Naive B cell (primary cell): ENCODE measurements at places on chromosomes 2 and 18. TPM values are rescaled to one million over a fixed set of nuclear protein-coding genes. Genes with fewer than 3 reads are reported as not detected.

GRCh38 chr2:88185480-88185879 lies 15.3 kb downstream of the THNSL2 start:
- DNase-seq = no peak
- peaks cover 16% of the 10 kb centered on the region for H3K4me1 ChIP-seq
- H3K27ac ChIP-seq = no peak overlapping the region
- no peak overlapping the region for H3K4me3 ChIP-seq
- no peaks in the 10 kb centered on the region for H3K27me3 ChIP-seq
- H3K36me3 ChIP-seq = no peaks in the 10 kb centered on the region

GRCh38 chr2:181656450-181657291 lies at the start of gene CERKL:
Gene CERKL (minus strand): TSS chr2:181657105. CDS start chr2:181657006, 99 bp downstream.
- H3K27ac ChIP-seq = no peak within 1 kb of the TSS
- peaks cover 83% of the 10 kb centered on the region for H3K27me3 ChIP-seq
- no peak for DNase-seq
- H3K36me3 ChIP-seq = no peaks in the 10 kb centered on the region
- H3K4me1 ChIP-seq = peaks cover 13% of the 10 kb centered on the region

DNA sequence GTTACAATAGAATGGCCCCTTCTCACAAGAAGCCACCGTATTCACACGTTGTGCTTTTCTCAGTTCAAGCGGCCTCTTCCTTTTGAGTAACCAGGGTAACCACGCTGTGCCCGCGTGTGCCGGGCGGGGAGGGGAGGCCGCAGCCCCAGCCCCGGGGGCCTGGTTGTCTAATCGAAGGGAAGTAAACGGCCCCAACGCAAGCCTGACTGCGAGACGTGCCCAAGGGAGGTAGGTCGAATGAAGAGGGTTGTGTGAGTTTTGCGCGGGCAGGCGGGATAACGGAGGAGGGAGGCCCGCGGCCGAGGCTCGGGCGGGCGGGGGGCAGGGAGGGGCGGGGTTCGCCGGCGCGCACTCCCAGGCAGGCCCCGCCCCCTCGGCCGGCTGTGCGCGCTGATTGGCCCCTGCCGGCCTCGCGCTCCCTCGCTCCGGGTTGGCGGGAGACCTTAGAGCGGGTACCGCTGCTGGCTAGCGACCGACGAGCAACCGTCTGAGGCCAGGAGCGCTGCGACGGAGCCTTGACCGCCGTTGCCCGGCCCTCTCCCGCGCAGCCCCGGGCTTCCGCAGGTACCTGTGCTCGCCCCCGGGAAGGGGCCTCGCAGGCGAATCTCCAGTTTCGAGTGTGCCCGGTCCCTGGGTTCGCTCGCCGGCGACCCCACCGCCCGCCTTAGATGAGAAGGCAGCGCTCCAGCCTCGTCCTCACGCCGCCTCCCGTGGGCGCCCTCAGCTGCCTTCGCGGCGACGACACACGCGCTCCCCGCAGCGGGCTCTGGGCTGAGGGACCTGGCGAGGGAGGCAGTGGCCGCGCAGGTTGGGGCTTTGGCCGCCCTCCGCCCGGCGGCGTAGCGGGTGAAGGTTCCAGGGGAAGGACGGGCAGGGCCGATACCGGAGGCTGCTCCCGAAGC lies at the start of gene SPDYA:
SPDYA (plus strand) TSS at position 451 of the 902 bp plus-strand sequence. CDS start 5,181 bp downstream, outside the sequence.
- H3K27me3 ChIP-seq = no peaks in the 10 kb centered on the region
- peaks cover 7% of the 10 kb centered on the region for H3K4me1 ChIP-seq
- H3K36me3 ChIP-seq = peaks cover 7% of the 10 kb centered on the region
- peak; percentile 70 for DNase-seq
- peak within 1 kb of the TSS; percentile 47 for H3K27ac ChIP-seq
- peak within 1 kb of the TSS; percentile 86 for H3K4me3 ChIP-seq

DNA sequence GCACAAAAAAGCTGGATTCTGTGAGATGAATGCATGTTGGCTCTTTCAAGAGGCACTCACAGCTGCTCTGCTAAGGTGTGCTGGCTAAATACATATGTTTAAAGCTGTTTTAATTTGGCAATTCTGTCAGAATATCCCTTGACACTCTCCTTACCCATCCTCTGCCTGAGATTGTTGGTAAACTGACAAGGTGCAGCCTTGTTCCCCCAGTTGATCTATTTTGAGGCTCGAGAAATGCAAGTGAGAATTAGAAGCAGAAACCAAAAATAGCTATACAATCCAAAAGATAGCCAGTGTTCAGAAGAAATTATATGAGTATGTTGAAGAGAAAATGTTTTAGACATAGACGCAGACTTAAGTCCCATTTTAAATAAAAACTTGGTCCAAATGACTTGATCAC lies 971.7 kb upstream of the GYPC start:
- no peaks in the 10 kb centered on the region for H3K36me3 ChIP-seq
- H3K4me1 ChIP-seq = no peaks in the 10 kb centered on the region
- H3K4me3 ChIP-seq = no peak overlapping the region
- no peak overlapping the region for H3K27ac ChIP-seq
- no peak for DNase-seq
- no peaks in the 10 kb centered on the region for H3K27me3 ChIP-seq

Gene LRATD1
- not detected for polyA plus RNA-seq

Gene SLC4A3
- polyA plus RNA-seq = not detected

DNA sequence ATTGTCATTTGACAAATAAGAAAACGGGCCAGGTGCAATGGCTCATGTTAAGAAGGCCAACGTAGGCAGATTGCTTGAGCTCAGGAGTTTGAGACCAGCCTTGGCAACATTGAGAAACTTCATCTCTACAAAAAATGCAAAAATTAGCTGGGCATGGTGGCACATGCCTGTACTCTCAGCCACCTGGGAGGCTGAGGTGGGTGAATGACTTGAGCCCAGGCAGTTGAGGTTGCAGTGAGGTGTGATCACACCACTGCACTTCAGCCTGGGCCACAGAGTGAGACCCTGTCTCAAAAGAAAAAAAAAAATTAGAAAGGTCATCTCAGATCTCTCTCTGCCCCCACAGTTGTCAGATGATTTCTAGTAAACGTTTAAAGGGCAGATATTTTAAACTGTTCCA lies 4.4 kb downstream of the SESTD1 start:
- H3K4me1 ChIP-seq = peaks cover 46% of the 10 kb centered on the region
- no peak overlapping the region for H3K27ac ChIP-seq
- no peaks in the 10 kb centered on the region for H3K27me3 ChIP-seq

GRCh38 chr2:96353606-96354101 lies 18.1 kb downstream of the NCAPH start:
- no peak for DNase-seq
- no peak overlapping the region for H3K4me3 ChIP-seq
- no peaks in the 10 kb centered on the region for H3K4me1 ChIP-seq
- H3K27me3 ChIP-seq = no peaks in the 10 kb centered on the region
- no peak overlapping the region for H3K27ac ChIP-seq

DNA sequence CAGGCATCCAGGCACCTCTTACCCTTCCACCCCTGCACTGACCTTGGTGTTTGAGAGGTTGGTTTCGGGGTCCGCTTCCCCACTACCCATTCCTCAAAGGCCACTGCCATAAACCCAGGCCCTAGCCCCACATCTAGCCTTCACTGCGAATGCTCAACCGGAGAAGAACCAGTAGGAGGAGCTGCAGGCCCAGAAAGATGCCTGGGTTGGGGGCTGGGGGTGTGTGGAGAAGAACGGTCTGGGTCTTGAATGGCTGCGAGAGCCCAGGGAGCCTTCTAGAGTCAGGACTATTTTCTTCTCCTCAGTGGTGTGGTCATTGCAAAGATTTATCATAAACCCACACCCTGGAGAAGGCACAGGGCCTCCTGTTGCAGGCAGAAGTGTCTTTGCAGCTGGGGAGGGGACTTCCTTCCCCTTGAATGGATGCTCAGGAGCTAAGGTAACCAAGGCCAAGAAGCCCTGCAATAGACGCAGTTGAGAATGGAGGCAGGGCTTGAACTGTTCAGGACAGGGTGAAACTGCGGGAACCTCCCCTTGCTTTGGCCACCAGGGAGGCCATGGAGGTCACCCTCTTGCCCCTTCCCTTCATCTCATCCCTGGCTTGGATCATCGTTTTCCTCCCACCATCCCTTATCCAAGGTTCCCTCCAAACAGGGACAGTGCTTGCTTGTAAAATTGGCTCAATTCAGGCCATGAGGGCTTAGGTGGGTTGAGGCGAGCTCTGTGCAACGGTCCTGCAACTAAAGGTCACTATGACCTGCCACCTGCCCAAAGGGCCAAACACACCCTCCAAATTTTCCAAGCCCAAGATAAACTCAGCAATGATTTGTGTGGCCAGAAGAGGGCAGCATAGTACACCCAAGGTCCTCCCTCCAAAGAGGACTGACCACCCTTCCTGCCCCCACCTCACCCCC lies 20.9 kb downstream of the THNSL2 start:
- no peak for DNase-seq
- H3K27ac ChIP-seq = no peak overlapping the region
- no peak overlapping the region for H3K4me3 ChIP-seq
- peaks cover 10% of the 10 kb centered on the region for H3K36me3 ChIP-seq
- H3K4me1 ChIP-seq = peaks cover 20% of the 10 kb centered on the region

DNA sequence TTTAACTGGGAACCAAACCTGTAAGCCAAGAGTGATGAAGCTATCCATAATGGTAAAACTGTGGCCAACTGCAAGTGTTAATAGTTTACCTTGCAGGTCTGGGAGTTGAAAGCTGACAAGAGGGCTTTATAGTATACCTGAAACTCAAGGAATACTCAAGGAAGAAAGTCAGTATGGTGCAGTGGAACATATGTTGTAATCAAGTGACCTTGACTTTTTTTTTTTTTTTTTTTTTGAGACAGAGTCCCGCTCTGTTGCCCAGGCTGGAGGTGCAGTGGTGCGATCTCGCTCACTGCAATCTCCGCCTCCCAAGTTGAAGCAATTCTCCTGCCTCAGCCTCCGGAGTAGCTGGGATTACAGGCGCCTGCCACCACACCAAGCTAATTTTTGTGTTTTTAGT lies 27.6 kb downstream of the VIL1 start:
- no peaks in the 10 kb centered on the region for H3K4me1 ChIP-seq
- no peak for DNase-seq
- H3K36me3 ChIP-seq = peaks cover 7% of the 10 kb centered on the region
- no peak overlapping the region for H3K4me3 ChIP-seq
- H3K27ac ChIP-seq = no peak overlapping the region

Gene CHRNG
- not detected for polyA plus RNA-seq

- DNase-seq = peak; percentile 27
- H3K4me3 ChIP-seq = peak overlapping the region; percentile 77
- no peaks in the 10 kb centered on the region for H3K27me3 ChIP-seq
- H3K4me1 ChIP-seq = peaks cover 19% of the 10 kb centered on the region
Measured at GRCh38 chr2:64819774-64820688, 166.3 kb upstream of the SERTAD2 start.

- H3K27ac ChIP-seq = no peak overlapping the region
- H3K4me3 ChIP-seq = peak overlapping the region; percentile 61
- no peaks in the 10 kb centered on the region for H3K36me3 ChIP-seq
- H3K4me1 ChIP-seq = no peaks in the 10 kb centered on the region
- DNase-seq = no peak
- peaks cover 12% of the 10 kb centered on the region for H3K27me3 ChIP-seq
Measured at GRCh38 chr2:159042115-159042850, 73.8 kb downstream of the TANC1 start.
